ENCODE measurements at places on chromosomes 5 and 9.
A peak's percentile ranks its signal among the peaks of the same experiment; 100 is the strongest.

GRCh38 chr9:114223564-114224246 lies 68.4 kb downstream of the COL27A1 start:
- DNase-seq: peak; percentile 58

GRCh38 chr5:124572971-124573370 lies 173.5 kb downstream of the ZNF608 start:
- DNase-seq: no peak

DNA sequence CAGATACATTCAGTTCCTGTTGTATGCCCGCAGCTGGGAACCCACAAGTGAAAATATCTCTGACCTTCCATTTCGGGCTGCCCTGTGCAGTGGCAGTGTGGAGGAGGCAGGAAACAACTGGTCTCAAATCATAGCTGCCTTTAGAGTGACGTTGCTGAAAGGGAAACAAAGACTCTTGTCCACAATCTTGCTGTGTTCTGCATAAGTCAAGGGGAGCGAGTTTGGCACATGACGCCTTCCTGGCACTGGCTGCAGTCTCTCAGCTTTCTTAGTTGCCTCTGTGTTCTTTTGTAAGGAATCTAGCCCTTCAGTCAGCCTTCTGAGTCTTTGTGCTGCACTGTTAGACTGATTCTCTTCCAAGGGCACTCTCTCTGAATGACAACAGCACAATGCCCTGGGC lies 24.0 kb downstream of the ADAMTS16 start:
- no peak for DNase-seq

GRCh38 chr5:2179861-2180260 lies 297.1 kb upstream of the IRX4 start:
- no peak for DNase-seq

- no peak for DNase-seq
These were observed 190.8 kb downstream of the MEF2C start for GRCh38 chr5:88691945-88692868.

DNA sequence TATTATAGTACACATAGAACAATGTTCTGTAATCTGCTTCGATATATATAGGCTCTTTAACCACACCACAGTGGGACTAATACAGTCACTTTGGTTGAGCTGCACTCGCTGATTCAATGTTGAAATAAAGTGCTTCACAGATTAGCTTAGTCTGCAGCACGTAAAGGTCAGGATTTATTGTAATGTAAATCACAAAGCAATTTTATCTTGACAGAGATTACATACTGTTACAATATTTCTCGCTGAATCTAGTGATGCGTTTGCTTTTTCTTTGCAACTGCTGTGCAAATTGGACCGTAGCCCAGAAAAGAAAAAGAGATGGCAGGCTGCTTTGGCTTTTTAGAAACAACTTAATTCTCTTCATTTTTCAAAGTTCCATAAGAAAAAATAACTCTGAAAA lies 52.9 kb downstream of the CETN3 start:
- DNase-seq: no peak

DNA sequence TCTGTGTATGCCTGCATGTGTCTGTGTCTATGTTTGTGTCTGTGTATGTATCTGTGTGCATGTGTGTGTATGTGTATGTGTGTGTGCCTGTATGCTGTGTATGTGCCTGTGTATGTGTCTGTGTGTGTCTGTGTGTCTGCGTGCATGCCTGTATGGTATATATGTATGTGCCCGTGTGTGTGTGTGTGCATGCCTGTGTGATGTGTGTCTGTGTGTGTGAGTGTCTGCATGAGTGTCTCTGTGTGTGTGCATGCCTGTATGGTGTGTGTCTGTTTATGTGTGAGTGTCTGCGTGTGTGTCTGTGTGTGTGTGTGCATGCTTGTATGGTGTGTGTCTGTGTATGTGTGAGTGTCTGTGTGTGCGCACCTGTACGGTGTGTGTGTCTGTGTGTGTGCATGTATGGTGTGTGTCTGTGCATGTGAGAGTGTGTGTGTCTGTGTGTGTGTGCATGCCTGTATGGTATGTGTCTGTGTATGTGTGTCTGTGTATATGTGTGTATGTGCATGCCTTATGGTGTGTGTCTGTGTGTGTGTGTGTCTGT lies 137.1 kb upstream of the IRX2 start:
- no peak for DNase-seq

DNA sequence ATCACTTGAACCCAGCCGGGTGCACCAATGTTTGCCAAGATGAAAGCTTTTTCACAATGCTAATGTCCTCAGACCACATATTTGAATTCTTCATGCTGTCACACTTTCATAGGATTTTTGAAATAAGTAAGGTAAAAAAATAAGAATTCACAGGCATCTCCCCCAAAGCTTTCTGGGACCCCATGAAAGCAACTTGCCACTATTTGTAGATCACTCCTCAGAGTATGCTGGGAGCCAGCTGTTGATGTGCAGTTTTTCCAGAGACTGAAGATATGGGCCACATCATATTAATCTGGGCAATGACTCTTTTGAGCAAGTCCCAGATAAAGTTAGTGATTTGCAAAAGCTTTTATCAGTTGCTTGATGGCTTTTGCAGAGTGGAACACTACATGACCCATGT lies 507.9 kb downstream of the RASEF start:
- no peak for DNase-seq

- no peak for DNase-seq
These were observed 91.6 kb downstream of the FBXW11 start for GRCh38 chr5:171914726-171915338.

DNA sequence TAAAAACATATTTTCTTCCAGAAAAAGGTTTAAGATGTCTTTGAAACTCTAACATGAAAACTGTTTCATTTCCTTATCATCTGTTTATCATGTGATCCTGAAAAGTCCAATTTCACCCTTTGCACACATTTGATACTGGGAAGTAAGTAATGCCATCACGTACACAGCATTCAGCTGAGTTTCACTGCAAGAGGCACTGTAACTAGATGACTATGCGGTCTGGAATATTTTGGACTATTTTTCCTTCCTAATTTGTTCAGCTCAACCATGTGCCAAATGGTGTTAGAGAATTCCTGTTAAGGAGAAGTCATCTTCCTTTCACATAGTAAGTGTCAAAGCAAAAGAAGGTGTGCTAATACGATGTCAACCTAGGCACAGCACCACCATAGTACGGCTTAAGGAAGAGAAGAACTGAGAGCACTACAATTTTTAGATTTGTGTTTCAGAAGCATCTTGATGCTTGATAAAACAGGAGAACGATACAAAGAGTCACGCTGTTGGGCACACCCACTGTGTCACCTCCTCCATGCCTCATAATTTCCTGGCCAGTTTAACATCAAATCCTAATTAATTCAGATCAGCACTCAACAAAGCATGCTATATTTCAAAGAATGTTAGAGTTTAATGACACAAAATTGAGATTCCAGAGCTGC lies 77.5 kb downstream of the GNAQ start:
- DNase-seq: peak; percentile 60

DNA sequence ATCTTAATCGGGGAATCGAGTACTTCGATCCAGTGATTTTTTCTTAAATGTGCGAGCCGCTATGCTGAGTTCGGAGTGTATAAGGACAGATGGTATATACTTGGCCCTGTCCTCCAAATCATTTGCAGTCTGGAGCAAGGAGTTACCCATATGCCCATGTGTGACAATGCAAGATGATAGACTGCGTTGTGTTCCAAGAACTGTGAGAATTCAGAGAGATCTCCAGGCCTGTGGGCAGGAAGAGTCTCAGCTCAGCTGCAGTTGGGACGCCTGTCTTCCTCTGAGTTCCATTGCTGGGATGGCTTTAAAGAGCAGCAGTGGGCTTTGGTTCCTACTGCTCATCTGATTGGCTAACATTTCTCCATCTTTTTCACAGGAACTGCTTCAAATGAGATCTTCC lies 106.6 kb downstream of the ADAMTS16 start:
- DNase-seq: no peak

- peak; percentile 75 for DNase-seq
These were observed 415.8 kb downstream of the ACTL7B start for GRCh38 chr9:108439947-108440346.

DNA sequence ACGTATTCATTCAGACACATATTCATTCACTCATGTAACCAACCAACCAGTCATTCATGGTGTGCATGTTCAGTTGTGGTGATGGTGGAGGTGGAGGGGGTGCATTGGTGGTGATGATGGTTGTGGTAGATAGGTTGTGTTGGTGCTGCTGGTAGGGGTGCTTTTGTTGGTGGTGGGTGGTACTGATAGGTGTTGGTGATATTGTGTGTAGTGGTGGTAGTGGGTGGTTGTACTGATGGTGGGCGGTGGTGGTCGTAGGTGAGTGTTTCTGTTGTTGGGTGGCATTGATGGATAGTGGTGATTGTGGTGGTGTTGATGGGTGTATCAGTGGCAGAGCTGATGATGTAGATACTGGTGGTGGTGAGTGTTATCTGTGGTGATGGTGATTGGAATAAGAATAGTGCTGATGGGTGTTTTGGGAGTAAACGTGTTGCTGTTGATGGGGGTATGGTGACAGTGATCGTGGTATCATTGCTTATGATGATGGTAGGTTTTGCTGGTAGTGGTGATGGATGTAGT lies 59.8 kb upstream of the SHB start:
- no peak for DNase-seq

DNA sequence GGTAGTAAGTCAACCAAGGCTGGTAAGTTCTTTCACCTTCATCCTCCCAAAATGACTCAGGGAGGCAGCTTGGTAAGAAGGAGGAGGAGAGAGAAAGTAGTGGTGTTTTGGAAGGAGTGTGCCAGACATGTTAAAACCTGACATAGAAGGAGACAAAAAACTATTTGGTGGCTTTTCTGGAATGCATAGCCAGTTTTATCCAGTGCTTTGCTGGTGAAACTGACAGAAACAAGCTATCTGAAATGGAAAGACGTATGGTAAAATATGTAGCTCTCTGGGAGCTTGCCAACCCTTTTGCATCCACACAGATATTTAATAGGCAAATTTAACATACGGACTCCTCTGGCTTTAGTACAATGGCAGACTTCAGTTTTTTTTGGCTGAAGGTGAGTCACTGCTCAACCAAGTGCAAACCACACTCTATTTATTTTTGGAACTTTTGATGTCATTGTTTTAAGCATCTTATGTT lies 45.4 kb downstream of the RAB14 start:
- peak; percentile 80 for DNase-seq

- DNase-seq: no peak
These were observed 170.5 kb downstream of the EPB41L4A start for GRCh38 chr5:112248623-112249022.

DNA sequence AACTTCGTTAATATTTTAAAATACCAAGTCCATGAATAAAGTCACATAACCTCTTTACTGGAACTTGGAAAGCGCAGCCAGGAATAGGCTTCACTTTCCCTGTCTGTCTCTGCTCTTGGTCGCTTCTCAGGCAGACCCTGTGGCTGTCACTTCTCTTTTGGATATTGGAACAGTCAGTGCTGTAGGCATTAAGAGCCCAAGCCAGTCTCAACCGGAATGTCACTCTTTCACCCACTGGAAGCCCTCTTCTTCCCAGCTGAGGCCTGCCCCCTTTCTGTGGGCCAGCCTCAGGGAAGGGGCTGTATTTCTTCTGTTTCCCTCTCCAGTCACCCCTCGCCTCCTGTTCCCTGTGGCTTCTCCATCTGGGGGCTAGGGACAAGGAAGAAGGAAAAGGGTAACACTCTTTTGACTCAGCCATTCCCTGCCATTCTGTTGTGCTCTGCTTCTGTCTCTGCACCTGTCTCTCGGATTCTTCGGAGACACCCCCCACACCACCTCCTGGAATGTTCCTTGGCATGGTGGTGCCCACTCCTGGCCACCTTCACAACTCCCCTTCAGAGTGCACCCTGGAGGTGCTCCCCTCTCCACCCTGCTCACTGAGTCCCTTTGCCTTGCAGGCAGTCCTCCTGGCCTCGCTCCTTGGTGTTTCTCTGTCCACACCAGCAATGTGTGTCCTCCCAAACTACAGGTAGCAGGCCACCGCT lies 103.4 kb downstream of the TRIO start:
- no peak for DNase-seq

DNA sequence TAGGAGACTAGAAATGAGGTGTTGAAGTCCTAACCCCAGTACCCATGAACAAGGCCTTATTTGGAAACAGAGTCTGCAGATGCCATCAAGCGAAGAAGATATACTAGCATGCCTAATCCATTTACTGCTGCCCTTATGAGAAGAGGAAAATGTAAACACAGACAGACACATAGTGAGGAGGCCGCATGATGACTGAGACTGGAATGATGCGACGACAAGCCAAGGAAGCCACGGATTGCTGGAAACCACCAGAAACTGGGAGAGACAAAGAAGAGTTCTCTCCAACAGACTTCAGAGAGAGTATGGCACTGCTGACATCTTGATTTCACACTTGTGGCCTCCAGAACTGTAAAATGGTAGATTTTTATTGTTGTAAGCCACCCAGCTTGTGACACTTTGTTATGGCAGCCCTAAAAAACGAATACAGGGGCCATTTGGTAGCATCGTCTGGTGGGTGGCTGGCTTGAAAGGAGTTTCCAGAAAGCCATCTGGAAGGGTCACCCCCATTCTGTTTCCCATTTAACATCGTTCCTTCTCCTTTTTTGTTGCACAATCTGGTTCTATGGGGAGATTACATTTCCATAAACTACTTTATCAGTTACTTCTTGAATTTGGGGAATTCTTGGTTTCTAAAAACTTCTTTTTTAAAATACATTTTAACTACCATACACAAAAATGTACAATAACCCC lies 193.1 kb downstream of the HSD17B3 start:
- DNase-seq: no peak

GRCh38 chr5:66324357-66324756 lies 180.3 kb downstream of the SREK1 start:
- DNase-seq: no peak

GRCh38 chr5:9212605-9213004 lies 333.3 kb downstream of the SEMA5A start:
- peak; percentile 33 for DNase-seq

DNA sequence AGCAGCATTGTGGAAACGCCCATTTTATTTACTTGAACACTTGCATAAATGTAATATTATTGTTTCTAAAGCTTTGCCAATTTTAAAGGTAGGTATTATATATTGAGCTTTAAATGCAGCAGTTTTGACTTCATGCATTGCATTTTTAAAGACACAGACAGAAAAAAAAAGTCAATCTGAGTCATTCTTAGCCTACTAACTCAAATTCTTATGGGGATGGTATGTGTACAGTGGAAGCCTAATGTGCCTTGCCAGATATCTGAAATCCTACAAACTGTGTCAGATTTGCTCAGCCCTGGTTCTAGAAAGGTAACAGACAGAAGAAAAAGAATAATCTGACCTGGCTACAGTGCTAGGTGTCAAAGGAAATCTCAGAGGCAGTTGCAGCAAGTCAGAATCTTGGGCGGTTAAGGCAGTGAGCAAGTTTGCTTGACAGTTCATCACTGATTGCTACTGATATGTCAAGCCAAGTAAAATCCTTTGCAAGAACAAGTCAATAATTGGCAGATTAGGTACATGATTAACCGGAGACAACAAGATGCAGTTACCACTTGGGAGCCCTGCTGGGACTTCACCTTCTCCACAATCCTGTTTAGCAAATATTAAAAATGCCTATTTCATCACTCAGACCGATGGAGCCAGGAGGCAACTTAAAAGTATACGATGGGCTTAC lies 224.8 kb upstream of the WWC1 start:
- DNase-seq: no peak

All from AG10803 (cell line).